Inflammatory macrophage treated with lipopolysaccharide for 4 hours (primary cell): ENCODE measurements at places on chromosomes 5 and 9.

DNA sequence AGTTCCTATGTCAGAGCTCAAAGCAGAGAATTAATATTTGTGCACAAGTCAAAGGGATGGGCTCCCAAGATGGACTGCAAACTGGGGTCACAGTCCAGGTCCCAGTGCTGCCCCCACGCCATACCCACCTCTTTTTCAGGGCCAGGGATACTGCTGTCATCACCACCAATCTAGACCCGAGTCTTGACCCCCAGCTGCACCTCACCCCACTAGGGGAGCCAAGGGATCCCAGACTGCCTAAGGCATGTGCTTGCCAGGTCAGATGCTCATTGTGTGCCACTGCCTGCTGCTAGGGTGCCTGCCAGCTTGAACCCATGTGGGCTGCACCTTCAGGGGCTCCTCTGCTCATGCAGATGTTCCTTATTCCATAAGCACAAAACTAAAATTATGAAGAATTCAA is 215.6 kb upstream of the NREP start:
- no peak for DNase-seq

GRCh38 chr9:97445119-97445701 is 33.3 kb downstream of the TDRD7 start:
- no peak for DNase-seq

DNA sequence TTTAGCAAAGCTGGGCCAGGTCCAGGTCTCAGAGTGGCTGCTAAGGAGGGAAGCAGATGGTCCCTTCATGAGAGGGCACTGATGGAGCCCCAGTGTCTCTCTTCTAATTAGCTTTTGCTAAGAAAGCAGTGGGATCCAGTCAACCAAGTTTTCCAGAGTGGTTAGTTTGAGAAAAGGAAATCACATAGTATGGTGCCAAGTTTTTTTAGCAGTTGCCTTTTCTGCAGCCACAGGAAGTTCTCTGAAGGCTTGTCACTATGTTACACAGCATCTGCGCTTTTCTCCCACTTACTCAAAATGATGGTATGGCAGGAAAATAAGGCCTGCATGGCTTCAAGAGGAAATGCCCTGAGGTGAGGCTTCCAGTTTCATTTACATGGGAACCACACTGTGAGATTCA is 331.5 kb upstream of the ZNF462 start:
- DNase-seq, result no peak

DNA sequence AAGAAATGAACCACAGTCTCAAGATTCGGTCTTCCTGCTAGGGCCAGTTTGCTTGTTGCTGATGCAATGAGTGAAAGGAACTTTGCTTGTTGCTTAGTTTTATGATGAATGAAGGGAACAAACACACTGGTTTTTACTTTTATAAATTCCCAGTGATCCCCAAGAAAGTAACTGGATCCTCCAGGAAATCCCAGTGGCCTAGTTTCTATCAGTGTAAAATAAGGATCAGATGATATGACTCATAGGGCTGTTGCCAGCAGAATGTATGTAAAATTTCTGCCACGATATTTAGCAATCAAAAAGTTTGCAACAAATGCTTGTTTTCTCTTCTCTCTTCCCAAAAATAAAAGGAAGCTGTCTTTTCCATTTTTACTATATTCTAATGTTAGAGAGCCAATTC is 160.1 kb upstream of the CDKN2B start:
- DNase-seq, result peak; percentile 94

GRCh38 chr5:178818094-178818493 is 41.7 kb upstream of the ZNF354B start:
- DNase-seq, result no peak

DNA sequence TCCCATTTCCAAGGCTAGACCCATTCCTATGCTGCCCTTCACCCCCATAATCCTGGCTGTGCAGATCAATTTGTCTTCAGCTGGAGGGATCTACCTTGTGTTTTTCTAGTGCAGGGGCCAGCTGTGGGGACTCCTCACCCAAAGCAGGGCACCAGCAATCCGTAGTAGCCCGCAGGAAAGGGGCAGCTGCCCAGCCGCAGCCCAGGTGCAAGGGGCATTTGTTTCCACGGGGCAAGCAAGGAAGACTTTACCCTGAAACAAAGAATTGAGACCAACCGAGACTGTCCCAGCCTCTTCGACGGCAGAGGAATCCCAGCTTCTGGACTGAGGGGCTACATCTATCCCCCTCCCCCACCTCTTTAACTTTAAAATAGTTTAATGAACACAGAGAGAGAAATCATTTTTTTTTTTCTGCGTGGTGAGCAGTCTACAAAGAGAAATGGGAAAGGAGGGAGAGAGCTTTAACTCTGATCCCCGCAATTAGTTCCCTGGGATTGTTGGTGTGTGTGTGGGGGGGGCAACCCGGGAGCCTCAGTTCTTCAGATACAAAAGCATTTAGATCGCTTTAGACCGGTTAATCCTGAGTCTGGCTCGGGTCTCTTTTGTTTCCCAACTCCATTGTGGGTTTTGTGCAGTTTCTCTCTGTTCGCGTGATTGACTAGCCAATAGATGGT is 10.6 kb upstream of the LHX2 start:
- no peak for DNase-seq

DNA sequence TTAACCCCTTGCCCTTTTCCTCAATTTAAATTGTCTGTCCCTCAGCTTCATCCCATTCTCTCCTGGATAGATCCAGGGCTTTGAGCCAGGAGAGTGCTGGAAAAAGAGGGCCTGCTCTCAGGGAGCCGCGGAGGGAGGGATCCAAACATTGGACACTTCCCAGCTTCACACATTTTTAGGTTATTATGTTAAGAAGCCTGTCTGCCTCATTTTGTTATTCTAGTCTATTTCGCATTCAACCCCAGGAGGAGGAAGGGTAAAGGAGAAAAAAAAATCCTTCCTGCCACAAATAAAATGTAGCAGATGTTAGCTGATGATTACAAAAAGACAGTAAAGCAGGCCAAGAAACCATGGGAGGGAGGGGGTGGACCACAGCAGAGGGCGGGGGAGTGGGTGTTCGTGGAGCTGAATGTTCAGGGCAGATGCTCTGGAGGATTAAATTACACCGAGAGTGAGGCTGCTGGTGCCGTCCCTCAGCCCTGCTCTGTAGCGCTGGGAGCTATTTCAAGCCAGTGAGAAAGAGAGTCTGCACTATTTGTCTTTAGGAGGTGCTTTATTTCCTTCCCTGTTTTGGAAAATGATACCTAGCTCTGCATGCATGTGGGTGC is 60.6 kb upstream of the ZFR start:
- DNase-seq, result no peak
